GM10248 (cell line): ENCODE measurements at places on chromosomes 1 and 21.

DNA sequence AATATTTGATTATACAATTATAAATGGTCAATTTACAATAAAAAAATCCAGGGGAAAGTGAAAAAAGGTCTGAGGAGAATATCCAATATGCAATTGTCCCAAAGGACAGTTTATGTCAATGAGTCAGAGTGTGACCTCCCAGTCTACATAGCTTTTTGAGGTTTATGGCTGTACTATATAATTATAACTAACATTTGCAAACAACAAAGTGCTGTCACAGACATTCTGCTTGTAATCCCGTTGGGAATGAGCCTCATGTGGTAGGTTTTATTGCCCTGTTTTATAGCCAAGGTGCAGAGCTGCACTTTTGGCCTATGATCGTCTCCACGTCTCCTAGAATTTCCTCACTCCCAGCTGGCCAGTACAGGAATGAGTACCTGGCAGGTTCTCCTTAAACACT, 103.8 kb downstream of the ADSS2 start:
- DNase-seq, result no peak

- peak; percentile 96 for DNase-seq
Measured at GRCh38 chr1:24930260-24931145, at the start of gene RUNX3. Gene RUNX3, minus strand, starts transcription at chr1:24930276. Its CDS starts 408 bp downstream, at chr1:24929868.

DNA sequence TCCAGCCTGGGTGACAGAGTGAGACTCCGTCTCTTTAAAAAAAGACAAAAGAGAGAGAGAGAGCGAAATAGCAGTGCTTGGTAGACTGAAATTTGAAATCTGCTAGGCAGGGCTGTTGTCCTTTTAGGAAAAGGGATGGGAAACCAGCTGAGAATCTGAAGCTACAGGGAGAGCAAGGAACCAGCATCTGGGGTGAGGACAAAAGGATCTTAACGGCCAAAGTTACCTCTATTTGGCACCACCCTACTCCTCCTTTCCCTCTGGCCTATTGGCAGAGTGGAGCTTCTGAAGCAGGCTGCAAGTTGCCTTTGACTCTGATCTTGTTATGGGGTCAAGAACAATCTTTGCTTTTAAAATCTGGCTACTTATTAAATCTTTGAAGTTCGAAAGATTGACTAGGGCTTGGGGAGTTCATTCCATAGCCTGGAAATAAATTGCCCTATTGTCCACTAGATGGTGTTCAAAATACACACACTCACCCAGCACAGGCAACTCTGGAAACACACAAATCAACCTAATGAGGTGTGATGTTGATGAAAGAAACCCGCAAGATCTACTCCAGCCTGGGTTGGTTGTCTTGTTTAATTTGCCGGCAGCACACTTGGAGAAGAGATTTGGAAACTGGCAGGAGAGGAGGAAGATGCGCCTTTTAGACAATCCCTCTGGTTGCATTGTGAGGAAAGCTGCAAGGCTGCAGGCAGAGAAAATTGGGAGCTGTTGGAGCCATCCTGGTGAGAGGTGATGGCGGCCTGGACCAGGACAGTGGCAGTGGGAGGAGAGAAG, 16.5 kb upstream of the PARP1 start:
- peak; percentile 49 for DNase-seq

- no peak for DNase-seq
Measured at GRCh38 chr1:14649976-14650375, 51.5 kb downstream of the KAZN start.

DNA sequence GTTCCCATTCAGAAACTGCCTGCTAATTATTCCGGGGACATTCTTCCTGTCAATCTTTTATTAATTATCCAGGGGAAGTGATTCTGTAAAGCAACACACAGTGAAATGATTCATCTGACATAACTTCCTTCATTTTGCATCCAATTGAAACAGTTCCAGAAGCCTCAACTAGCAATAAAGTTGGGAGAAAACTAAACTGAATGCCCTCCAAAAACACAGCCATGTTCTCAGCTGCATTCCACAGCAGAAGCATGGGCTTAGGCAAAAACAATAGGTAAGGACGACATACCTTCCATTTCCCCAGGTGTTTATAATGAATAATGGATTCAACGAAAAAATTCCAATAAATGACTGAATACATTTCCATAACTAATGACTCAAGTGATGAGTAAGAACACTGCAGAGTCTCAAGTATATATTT, 36.9 kb upstream of the TARBP1 start:
- DNase-seq, result no peak

GRCh38 chr21:18382141-18382540, 21.4 kb downstream of the TMPRSS15 start:
- no peak for DNase-seq
